ENCODE measurements at places on chromosomes 6 and 20. TPM values are rescaled to one million over a fixed set of nuclear protein-coding genes. Genes with fewer than 3 reads are reported as not detected.
A peak's percentile ranks its signal among the peaks of the same experiment; 100 is the strongest.

The MCM9 gene
- total RNA-seq, result 25.9 TPM

- H3K4me1 ChIP-seq, result no peaks in the 10 kb centered on the region
- no peak overlapping the region for H3K4me3 ChIP-seq
- no peak for DNase-seq
- no peak overlapping the region for H3K27ac ChIP-seq
- H3K36me3 ChIP-seq, result peaks cover 65% of the 10 kb centered on the region
These were observed 20.3 kb downstream of the TTPAL start for GRCh38 chr20:44495802-44496481.

- peaks cover 23% of the 10 kb centered on the region for H3K4me1 ChIP-seq
- no peak overlapping the region for H3K27ac ChIP-seq
- no peak for DNase-seq
- no peak overlapping the region for H3K4me3 ChIP-seq
- no peaks in the 10 kb centered on the region for H3K27me3 ChIP-seq
- H3K36me3 ChIP-seq, result no peaks in the 10 kb centered on the region
These were observed 16.2 kb downstream of the FKBP1A start for GRCh38 chr20:1376408-1377270.

The BPIFB1 gene
- not detected for total RNA-seq

The SEL1L2 gene
- not detected for total RNA-seq

The TBXT gene
- total RNA-seq, result not detected

- peaks cover 6% of the 10 kb centered on the region for H3K4me1 ChIP-seq
- H3K36me3 ChIP-seq, result no peaks in the 10 kb centered on the region
- peak within 1 kb of the TSS; percentile 84 for H3K4me3 ChIP-seq
- peak; percentile 87 for DNase-seq
These were observed at the start of gene ATXN1 for GRCh38 chr6:16760516-16761470. ATXN1 (minus strand) TSS chr6:16761460.

- no peak for DNase-seq
- H3K27me3 ChIP-seq, result no peaks in the 10 kb centered on the region
- no peak overlapping the region for H3K27ac ChIP-seq
- no peaks in the 10 kb centered on the region for H3K36me3 ChIP-seq
- H3K4me1 ChIP-seq, result no peaks in the 10 kb centered on the region
- H3K4me3 ChIP-seq, result no peak overlapping the region
These were observed 12.1 kb downstream of the NRSN2 start for GRCh38 chr20:358891-359555.

- H3K4me3 ChIP-seq, result no peak overlapping the region
- H3K4me1 ChIP-seq, result no peaks in the 10 kb centered on the region
- no peaks in the 10 kb centered on the region for H3K36me3 ChIP-seq
- no peak overlapping the region for H3K27ac ChIP-seq
- no peak for DNase-seq
These were observed 32.9 kb upstream of the EYA4 start for GRCh38 chr6:133208183-133208755.

GRCh38 chr20:33838035-33838864 lies 27.1 kb downstream of the CHMP4B start:
- DNase-seq, result no peak
- H3K27me3 ChIP-seq, result no peaks in the 10 kb centered on the region
- H3K4me1 ChIP-seq, result peaks cover 25% of the 10 kb centered on the region
- no peak overlapping the region for H3K4me3 ChIP-seq
- no peaks in the 10 kb centered on the region for H3K36me3 ChIP-seq

DNA sequence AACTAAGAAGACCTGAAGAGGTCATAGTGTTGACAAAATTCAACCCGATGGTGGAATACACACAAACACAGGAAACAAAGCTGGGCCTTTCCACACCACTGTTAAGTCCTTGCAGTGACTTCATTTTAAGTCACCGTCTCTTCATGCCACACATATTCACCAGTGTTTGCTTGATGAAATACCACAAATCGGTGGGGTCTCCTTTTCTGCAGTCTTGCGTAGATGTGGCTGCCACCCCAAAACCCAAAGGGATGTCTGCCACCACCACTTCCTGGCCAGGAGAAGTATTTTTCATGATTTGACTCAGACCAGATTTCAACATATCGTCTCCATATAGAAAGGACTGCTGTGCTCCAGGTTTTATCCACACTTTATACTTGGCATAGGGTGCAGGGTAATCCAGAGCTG lies 11.0 kb upstream of the COL10A1 start:
- H3K4me3 ChIP-seq, result no peak overlapping the region
- no peaks in the 10 kb centered on the region for H3K36me3 ChIP-seq
- peaks cover 4% of the 10 kb centered on the region for H3K4me1 ChIP-seq
- no peak overlapping the region for H3K27ac ChIP-seq
- H3K27me3 ChIP-seq, result no peaks in the 10 kb centered on the region
- DNase-seq, result no peak

The SLC17A2 gene
- 0.76 TPM for total RNA-seq

DNA sequence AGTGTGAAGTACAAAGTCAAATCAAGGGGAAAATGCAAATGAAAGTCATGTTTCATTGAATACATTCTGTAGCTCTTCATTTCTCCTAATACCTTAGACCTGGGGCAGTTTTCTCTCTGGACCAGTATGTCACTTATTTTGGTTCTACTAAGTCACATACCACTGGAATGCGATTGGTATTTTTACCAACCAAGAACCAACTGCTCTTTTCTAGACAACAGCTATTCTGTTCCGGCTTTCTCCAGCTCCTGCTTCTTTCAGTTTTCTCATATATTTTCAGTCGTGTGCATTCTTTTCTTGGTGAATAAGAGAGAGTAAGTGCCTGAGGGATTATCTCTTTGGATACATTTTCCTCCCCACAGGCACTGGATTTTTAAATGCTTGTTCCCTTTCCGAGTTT lies 39.2 kb upstream of the SPACA1 start:
- peak; percentile 8 for DNase-seq
- no peak overlapping the region for H3K27ac ChIP-seq
- H3K4me3 ChIP-seq, result peak overlapping the region; percentile 27
- no peaks in the 10 kb centered on the region for H3K27me3 ChIP-seq

DNA sequence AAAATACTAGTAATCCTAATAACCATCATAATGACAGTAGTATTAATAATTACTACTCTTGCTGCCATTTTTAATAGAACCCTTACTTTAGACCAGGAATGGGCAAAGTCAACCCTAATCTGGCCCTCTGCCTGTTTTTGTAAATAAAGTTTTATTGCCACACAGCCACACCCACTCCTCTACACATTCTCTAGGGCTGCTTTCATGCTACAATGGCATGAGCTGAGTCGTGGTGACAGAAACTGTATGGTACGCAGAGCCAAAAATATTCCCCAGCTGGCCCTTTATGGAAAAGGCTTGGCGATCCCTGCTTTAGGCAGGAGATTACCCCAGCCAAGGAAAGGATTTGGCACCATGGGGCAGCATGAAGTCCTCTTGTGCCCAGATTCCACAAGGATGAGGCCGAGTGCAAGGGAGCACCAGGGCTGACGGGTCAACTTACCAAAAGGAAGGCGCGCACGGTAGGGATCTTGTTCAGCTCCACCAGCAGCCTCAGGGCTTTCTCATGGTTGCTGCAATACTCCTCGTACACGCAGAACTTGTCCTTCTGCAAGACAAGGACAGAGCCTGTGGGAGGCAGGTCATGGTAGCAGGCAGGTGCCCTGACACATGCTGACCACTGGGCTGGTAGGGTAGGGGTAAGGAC lies 93.6 kb downstream of the PREX1 start:
- no peak for DNase-seq
- H3K4me1 ChIP-seq, result peaks cover 5% of the 10 kb centered on the region
- no peak overlapping the region for H3K27ac ChIP-seq
- no peak overlapping the region for H3K4me3 ChIP-seq
- H3K27me3 ChIP-seq, result no peaks in the 10 kb centered on the region

The SYCP2 gene
- total RNA-seq, result 3.0 TPM

The ACSS1 gene
- 30.6 TPM for total RNA-seq

The PSORS1C2 gene
- not detected for total RNA-seq

- no peak overlapping the region for H3K4me3 ChIP-seq
- H3K27me3 ChIP-seq, result no peaks in the 10 kb centered on the region
- no peak for DNase-seq
- peaks cover 29% of the 10 kb centered on the region for H3K36me3 ChIP-seq
- H3K27ac ChIP-seq, result no peak overlapping the region
These were observed 26.5 kb downstream of the EIF2S2 start for GRCh38 chr20:34085544-34086040.

DNA sequence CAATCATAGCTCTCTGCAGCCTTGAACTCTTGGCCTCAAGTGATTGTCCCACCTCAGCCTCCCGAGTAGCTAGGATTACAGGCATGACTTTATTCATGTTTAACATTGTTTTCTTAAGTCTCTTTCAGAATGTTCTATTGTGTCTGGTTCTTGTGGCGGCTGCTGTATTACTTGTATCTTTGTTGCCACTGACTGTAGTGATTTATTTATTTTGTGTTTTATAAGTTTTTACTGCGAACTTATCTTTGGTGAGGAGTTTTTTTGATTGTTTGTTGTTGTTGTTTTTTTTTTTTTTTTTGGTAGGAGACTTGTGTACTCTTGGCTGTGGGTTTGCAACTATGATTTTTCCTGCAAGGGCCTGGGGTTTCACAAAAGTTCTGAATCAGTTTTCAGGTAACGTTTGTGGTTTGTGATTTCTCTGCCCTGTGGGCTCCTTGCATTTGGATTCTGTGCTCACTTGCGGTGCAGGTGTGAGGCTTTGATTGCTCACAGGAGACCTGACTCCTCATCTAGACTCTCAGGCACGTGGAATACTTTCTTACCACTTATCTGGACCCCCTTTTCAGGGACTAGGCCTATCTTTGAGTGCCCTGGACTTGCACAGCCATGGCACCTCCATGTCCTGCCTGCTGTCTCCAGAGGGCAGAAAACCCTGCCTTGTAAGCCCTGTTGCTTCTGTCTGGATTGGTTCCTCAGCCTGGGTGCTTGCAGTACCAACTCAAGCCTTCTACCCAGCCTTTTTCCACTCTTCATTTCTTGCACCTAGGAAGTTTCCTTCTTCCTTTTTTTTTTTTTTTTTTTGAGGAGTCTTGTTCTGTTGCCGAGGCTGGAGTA lies 25.2 kb downstream of the KIF25 start:
- no peak overlapping the region for H3K27ac ChIP-seq
- no peaks in the 10 kb centered on the region for H3K4me1 ChIP-seq
- peak; percentile 9 for DNase-seq

The LRFN2 gene
- total RNA-seq, result not detected

All from kidney (tissue), 22 donors.